Pulmonary artery endothelial cell (primary cell): ENCODE measurements at places on chromosomes 1 and 21. TPM values are rescaled to one million over a fixed set of nuclear protein-coding genes. Genes with fewer than 3 reads are reported as not detected.

CFAP45 gene
- 0.32 and 1.4 TPM in 2 replicates for total RNA-seq

PSMB2 gene
- 28.8 and 31.3 TPM in 2 replicates for total RNA-seq

ADAMTS5 gene
- total RNA-seq = not detected in 2 replicates

GPN2 gene
- total RNA-seq = 12.4 and 21.5 TPM in 2 replicates

STXBP3 gene
- total RNA-seq = 42.1 and 48.1 TPM in 2 replicates

UBL4B gene
- total RNA-seq = not detected in 2 replicates

WNT9A gene
- 4.1 and 4.9 TPM in 2 replicates for total RNA-seq

SPRR3 gene
- not detected in 2 replicates for total RNA-seq

GBP2 gene
- 61.6 and 79.6 TPM in 2 replicates for total RNA-seq

WDR77 gene
- total RNA-seq = 48.5 and 71.7 TPM in 2 replicates

BCAR3 gene
- total RNA-seq = 46.5 and 53.8 TPM in 2 replicates

SLC1A7 gene
- not detected in 2 replicates for total RNA-seq

DNM3 gene
- total RNA-seq = 0.59 and 2.4 TPM in 2 replicates

PTGS2 gene
- 4.9 and 10.0 TPM in 2 replicates for total RNA-seq

SPRR5 gene
- not detected in 2 replicates for total RNA-seq

ALX3 gene
- total RNA-seq = not detected in 2 replicates

HPCA gene
- total RNA-seq = not detected in 2 replicates

HSD3B1 gene
- not detected in 2 replicates for total RNA-seq

GBP7 gene
- not detected in 2 replicates for total RNA-seq

AGPAT3 gene
- total RNA-seq = 43.7 and 80.9 TPM in 2 replicates

NIBAN1 gene
- total RNA-seq = 12.3 and 14.9 TPM in 2 replicates

HAO2 gene
- not detected in 2 replicates for total RNA-seq

PLPP3 gene
- 18.5 and 28.6 TPM in 2 replicates for total RNA-seq

PDE4B gene
- total RNA-seq = 49.6 and 53.2 TPM in 2 replicates

LRRC40 gene
- 27.3 and 30.6 TPM in 2 replicates for total RNA-seq

DENND2C gene
- 0.32 and 0.46 TPM in 2 replicates for total RNA-seq

TMEM82 gene
- total RNA-seq = not detected in 2 replicates

IFI44 gene
- 18.1 and 35.6 TPM in 2 replicates for total RNA-seq

FOXD2 gene
- total RNA-seq = 0.11 and 0.20 TPM in 2 replicates

OR2L3 gene
- not detected in 2 replicates for total RNA-seq

KIAA1614 gene
- total RNA-seq = 1.8 and 2.6 TPM in 2 replicates

FCN3 gene
- 0.07 TPM in 1 of 2 replicates, not detected in the other for total RNA-seq

ESPN gene
- total RNA-seq = 0.79 and 0.81 TPM in 2 replicates

SEC16B gene
- total RNA-seq = 0.53 and 0.85 TPM in 2 replicates

B4GALT3 gene
- total RNA-seq = 24.7 and 25.9 TPM in 2 replicates

TOR1AIP1 gene
- total RNA-seq = 24.5 and 37.9 TPM in 2 replicates

ZZZ3 gene
- total RNA-seq = 62.9 and 83.0 TPM in 2 replicates

IL12RB2 gene
- total RNA-seq = not detected in 2 replicates

NCAM2 gene
- total RNA-seq = 0.11 and 0.40 TPM in 2 replicates

TSSK3 gene
- total RNA-seq = 0.20 TPM in 1 of 2 replicates, not detected in the other

VSIG8 gene
- not detected in 2 replicates for total RNA-seq

CCNL2 gene
- 96.5 and 105 TPM in 2 replicates for total RNA-seq

USH2A gene
- total RNA-seq = not detected in 2 replicates
